ENCODE measurements at places on chromosomes 1 and 21. TPM values are rescaled to one million over a fixed set of nuclear protein-coding genes. Genes with fewer than 3 reads are reported as not detected.

Gene OR2T2
- total RNA-seq, result not detected

Gene SLC25A34
- 0.35 TPM for total RNA-seq

Gene PGLYRP4
- total RNA-seq, result not detected

Gene PDE4B
- 19.7 TPM for total RNA-seq

Gene CR1L
- total RNA-seq, result not detected

Gene NEGR1
- total RNA-seq, result not detected

Gene SPATA46
- total RNA-seq, result not detected

Gene DARS2
- total RNA-seq, result 42.7 TPM

Gene GBP5
- not detected for total RNA-seq

Gene RALGPS2
- 19.9 TPM for total RNA-seq

Gene TMPRSS3
- total RNA-seq, result 0.09 TPM

Gene HSD3B2
- not detected for total RNA-seq

Gene RGS4
- total RNA-seq, result not detected

Gene CSF3R
- not detected for total RNA-seq

Gene LCK
- not detected for total RNA-seq

Gene C1QA
- not detected for total RNA-seq

Gene FCRLA
- 0.03 TPM for total RNA-seq

Gene UBE2U
- not detected for total RNA-seq

Gene MYOC
- total RNA-seq, result not detected

Gene KCNE1
- total RNA-seq, result not detected

Gene BCL2L15
- not detected for total RNA-seq

Gene TMEM54
- total RNA-seq, result 42.9 TPM

Gene LINGO4
- total RNA-seq, result not detected

Gene PDE9A
- 1.1 TPM for total RNA-seq

Gene TEX38
- total RNA-seq, result not detected
